HL-60 (cell line): ENCODE measurements at places on chromosomes 2 and 18.

DNA sequence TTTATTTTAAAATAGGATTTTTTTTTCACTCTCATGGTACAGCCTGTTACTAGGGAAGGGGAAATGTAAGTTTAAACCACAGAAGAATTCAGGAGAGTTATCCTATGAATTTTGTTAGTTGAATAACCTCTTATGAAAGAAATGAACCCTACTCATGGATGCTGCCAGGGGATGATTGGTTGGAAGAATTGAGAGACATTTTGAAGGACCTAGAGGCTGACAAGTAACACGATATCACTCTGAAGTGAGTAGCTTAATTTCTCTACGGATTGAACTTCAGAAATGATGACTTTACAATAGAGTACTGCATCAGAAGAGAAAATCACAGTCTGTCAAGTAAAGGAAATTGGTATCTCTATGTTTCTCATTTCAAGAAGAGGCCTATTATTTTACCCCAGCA lies 1346.2 kb downstream of the SUCLG1 start:
- no peak for DNase-seq

- DNase-seq: no peak
Observed at GRCh38 chr2:145690183-145690778, 1170.4 kb upstream of the ZEB2 start.

- DNase-seq: no peak
Observed at GRCh38 chr18:36638224-36638623, 190.6 kb downstream of the TPGS2 start.

DNA sequence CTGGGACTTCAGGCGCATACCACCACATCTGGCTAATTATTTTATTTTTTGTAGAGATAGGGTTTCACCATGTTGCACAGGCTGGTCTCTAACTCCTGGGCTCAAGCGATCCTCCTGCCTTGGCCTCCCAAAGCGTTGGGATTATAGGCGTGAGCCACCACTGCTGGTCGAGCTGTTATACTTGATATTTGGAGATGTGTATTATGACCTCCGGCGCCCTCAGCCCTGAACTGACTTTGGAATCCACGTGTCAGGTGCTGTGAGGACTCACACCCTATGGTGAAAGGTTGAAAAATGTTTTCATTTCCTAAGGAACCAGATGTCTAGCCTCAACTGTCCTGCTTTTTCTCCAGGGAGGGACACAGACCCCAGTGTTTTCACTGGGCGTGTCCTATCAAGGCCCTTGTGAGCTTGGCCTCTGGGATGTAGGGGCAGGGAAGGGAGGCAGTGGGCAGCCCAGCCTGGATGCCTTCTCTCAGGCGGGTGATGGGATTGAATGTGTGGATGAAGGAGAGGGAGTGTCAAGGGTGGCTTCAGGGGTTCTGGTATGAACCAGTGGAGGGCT lies 56.4 kb upstream of the HAAO start:
- no peak for DNase-seq

- no peak for DNase-seq
Observed at GRCh38 chr2:224948859-224949258, 93.4 kb downstream of the DOCK10 start.

DNA sequence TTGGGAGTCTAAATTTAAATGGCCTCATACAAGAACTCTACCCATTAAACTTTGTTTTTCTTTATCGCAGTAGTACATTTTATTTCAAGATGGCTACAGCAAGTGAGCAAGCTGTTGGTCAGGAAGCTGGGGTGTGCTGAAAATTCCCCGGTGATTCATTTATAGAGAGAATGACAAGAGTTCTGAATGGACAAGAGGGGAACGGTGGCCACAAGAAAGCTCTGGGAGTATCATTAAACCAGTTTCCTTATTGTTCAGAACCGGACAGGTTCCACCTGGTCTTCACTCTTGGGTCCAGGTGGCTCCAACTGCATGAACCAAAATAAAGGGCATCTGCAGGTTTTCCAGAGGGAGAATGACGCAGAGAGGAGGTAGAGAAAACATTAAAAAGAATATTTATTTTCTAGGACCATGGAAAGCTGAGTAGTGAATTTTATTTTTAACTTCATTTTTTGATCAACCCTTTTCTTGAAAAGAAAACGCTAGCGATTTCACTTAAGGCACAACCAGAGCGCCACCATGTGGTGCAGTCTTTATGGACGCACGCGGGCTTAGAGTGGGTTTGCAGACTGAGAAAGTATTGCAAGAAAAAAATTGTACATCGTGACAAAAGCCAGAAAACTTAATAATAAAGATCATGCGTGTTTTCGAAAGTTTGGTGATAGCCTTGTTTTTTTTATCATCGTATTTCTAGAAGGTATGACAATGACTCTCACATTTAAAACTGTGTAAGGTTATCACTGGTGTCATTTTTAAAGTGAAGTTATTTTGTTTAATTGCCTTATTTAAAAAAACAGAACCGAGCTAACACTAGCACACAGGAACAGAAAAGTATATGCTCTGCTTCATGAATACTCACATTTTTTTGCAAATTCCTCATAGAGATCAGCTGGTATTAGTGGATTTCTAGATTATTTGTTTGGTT lies 97.9 kb upstream of the NOL4 start:
- peak; percentile 3 for DNase-seq

- DNase-seq: no peak
Observed at GRCh38 chr2:127527001-127527804, 914 bp upstream of the IWS1 start.

DNA sequence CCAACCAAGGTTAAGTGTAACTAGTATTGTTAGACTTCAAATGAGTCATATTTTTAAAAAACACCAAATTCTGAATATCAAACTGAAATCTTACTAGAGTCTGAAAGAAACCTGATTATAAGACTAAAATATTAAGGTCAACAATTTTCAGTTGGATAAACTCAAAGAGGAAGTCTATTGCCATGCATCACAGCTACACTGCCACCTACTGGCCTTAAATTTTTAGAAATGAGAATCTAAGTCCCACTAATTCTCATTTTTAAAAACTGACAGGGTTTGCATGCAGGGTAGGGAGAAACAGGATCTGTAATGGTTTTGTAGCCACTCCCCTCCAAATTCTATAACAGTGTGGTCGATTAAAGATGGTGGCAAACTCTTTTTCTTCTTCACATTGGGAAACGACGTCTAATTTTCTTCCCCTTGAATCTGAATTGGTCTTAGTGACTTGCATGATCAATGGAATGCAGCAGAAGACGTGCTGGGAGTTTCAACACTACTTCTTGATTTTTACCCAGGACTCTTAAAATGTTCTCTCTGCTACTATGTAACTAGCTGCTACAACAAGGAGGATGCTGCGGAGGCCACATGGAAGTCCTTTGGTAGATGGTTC lies 176.1 kb upstream of the SESTD1 start:
- no peak for DNase-seq

DNA sequence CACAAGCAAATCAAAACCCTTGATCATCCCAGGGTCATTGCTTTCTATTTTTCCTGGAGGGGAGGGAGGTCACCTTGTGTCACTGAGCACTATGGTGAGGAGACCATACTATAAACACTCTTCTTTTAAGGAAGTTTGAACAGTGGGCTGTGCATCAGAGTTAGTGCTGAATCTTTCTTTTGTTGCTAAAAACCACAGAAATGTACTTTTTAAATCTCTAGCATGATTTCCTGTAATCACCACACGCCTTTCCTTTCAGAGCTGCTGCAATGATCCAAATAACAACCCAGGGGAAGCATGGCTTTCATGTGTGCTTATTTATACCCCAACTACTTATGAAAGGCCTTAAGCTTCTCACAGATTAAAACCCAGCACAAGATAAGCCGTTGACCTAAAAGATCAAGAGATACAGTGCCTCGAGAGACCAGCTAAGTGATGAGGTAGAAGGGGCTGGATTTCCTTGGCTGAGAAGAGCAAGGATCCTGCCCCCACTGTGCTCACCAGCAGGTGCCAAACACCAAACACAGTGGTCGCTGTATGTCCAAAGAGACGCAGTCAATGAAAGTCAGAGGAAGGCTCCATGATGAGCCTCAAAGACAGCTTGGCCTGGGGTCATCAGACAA lies 34.7 kb downstream of the TRABD2A start:
- DNase-seq: no peak

DNA sequence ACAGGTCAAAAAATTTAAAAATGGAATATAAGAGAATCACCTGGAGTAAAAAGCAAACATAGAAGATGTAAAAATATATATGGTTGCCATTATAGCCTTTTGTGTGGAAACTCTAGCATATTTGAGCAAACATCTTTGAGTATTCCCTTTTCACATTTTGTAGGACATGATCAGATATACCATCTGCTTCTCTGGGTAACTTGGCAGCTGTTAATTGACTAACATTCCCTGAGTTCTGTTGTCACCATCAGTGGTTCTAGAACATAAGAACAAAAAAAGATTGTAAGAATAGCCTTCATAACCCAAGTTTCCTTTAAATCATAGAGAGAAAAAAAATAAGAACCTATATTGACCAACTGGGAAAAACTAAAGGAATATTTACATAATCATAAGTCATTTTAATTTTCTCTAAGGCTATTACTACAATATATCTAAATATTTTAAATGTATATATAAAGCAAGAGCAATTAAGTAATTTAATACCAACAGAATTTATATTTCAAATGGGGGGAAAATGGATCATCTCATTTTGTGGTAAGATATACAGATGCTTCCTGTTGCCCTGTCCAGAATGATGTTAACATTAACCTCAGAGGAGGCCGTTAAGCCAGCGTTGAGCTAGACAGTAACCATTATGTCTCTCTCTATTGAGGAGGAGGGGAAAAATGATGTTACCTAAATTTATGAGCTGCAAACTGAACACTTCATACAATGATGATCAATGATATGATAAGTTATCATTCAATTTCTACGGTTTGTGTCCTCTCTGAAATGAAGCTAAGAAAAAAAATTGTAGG lies 9.8 kb upstream of the INO80D start:
- peak; percentile 87 for DNase-seq

- peak; percentile 53 for DNase-seq
Observed at GRCh38 chr2:105746177-105747080, 1.7 kb downstream of the NCK2 start.

DNA sequence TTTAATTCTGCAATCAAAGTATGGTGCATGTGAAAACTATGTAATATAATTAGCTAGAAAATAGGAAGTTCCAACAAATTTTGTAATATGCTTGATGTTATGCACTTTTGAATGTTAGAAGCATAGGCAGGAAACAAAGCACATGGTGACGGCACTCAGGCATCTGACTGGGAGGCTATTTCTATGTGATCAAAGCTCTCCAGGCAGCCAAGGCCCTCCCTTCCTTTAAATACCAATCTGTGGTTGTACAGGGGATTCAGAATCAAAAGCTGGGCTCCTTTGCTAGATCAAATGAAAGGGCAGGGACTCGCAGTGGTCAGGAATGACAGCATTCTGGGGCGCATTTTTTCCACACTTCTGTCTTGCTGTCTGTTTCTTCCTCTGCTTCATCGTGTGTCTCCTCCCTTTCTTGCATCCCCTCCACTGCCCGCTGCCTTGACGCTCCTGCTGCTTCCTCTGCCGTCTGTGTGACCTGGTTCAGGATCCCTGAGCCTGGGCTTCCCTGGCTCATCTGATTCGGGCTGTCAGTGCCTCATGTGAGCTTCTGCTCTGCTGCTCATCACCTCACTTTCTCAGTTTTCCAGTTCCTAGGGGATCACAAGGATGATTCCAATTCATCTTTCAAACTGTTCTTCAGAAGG lies 30.9 kb downstream of the TMEM182 start:
- DNase-seq: peak; percentile 32

GRCh38 chr2:119195001-119195400 lies 28.6 kb upstream of the STEAP3 start:
- no peak for DNase-seq

DNA sequence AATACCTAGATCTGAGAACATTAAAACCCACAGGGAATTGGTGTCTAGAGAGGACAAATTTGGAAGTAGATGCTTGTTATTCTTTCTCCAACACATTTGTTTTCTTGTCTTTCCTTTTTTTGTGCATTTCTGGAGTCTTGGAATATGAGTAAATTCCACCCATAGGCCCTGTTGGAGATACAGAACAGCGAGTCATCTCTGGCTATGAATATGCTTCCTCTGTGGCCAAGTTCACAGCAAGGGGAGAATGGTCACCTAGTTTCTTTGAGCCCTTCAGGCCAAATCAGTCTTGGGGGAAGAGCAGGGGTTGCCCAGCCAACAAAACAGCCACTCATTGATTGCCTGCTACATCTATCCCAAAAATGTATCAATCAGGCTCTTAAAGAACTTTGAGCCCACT lies 31.3 kb downstream of the SP140L start:
- DNase-seq: no peak

DNA sequence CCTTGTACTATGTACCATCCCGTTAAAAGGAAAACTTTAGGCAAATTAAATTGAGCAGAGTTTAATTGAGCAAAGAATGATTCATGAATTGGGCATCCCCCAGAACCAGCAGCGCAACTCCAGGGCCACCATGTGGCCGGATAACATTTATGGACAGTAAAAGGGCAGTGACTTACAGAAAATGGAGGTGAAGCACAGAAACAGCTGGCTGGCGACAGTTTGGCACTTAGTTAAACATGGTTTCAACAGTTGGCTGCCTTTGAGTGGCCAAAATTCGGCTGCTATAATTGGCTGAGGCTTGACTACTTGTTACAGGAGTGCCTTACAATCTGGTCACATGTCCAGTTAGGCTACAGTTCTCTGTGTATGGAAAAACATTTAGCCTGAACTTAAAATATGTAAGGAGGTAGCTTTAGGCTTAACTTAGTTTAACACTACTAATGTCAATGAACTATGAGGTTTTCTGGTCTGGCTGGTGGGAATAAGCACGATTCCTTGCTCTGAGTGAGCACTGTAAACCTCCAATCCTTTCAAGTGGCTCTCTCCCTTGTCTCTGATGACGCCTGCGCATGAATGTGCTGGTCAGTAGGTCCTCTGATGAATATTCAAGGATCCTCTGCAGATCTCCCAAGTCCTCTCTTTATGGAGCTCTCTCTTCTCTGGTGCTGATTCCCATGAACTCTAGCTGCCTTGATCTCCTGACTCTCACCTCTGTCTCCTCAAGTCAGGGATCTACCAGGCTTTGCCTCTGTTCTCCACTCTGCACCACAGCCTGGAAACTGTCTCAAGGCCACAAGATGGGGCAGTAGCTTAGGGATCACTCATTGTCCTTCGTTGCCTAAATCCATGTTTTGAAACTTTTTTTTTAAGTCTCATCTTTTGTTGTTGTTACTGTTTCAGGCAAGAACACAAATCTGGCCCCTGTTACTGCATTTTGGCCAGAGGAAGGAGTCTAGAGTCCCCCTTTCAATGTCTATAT lies 24.4 kb upstream of the RAB31 start:
- peak; percentile 79 for DNase-seq
